ENCODE measurements at places on chromosomes 12 and 14.

DNA sequence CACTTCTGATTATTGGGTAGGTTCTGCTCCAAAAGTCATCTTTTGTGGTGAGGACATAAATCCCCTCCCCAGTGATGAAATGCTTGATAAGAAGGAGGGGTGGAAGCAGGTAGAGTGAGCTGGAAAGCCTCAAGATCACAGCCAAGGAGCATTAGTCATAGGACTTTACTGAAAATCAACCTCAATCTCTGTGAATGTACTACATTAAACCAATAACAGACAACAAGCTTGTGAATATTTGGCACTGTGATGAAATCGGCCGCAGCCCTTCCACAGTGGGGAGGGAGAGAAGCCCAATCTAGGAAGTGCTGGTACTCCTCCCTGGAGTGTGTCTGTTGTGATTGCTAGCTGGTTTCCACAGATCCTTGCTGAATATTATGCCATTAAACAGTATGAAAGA, 41.2 kb upstream of the PTCSC3 start:
- DNase-seq: no peak

- DNase-seq: no peak
Measured at GRCh38 chr12:97375310-97375709, 87.3 kb upstream of the RMST start.

GRCh38 chr12:25759752-25760151, 198.7 kb upstream of the RASSF8 start:
- DNase-seq: no peak

DNA sequence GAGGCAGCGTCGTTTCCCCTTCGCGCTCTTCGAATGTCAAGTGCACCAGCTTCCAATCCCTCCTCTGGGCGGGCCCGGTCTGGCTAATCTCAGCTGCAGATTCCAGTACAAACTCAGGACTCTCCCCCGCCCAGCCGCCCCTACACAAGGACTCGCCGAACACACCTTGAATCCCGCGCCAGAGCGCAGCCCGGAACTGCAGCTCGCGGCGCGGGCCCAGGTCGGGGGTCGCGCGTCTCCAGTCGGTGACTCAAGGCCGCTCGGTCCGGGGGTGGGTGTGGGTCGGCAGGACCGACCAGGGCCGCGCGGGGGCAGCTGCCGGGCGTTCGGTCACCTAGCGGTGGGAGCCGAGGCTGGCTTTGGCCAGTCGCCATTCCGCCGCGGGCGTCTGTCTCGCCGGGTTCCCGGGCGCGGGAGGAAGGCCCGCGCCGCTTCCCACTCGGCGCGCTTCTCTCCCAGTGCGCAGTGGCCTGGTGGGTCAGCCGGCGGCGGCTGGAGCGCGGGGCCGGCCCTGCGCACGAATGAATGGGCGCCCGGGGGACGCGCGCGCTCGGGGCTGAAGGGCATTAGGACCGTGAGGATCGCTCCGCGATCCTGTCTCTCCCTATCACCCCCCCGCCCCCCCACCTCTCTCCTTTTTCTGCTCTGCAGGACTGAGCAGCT, at the start of gene GALNT16:
TSS of gene GALNT16 (plus strand) at position 632 of the 663 bp plus-strand sequence. CDS start 133 bp downstream, outside the sequence.
- no peak for DNase-seq

GRCh38 chr12:81389550-81390099, 311.7 kb downstream of the ACSS3 start:
- DNase-seq: no peak
